HFFc6 (cell line): ENCODE measurements at places on chromosomes 2 and 18.

DNA sequence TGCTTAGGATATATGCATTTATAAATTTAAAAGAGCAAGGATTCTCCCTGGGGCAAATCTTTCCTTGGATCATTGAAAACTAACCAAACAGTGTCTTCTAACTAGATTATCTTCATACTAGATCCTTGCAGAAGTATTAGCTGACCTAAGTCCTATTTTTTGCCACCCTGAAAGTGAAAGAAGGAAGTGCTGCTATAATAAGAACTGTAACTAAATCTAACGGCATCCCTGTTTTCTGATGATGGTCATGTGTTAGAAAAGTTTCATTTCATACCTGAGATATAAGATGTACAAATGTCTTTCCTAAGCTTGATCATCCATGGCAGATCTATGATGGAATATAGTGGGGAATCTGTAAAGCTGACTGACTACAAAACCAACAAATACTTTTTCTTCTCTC is 102.7 kb downstream of the MAP2 start:
- peaks cover 31% of the 10 kb centered on the region for H3K4me1 ChIP-seq
- no peaks in the 10 kb centered on the region for H3K27me3 ChIP-seq
- H3K27ac ChIP-seq, result peak overlapping the region; percentile 77

DNA sequence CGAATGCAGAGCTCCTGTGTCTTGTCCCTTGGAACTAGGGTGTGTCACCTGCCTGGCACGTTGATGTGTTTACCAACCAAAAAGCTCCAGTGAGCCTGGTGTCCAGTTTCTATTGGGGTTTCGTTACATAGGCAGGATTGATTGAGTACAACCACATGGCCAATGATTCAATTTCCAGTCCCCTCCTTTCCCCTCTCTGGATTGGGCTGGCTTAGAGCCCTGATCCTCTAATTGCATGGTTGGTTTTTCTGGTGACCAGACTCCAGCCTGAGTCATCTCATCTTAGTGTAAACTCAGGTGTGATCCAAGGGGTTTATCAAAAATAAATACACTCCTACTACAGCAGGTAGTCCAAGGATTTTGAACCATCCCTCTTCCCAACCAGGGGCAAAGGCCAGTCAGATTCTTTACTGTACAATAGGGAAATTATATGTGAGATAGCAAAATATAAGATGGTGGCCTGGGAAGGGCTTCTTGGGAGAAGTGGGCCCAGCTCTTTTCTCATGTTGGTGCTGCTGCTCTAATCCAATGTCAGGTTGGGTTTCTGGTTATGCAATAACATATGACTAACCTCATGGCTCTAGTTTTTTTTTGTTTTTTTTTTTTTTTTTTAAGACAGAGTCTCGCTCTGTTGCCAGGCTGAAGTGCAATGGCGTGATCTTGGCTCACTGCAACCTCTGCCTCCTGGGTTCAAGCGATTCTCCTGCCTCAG is 64.7 kb upstream of the MGAT5 start:
- H3K27me3 ChIP-seq, result no peaks in the 10 kb centered on the region; the same call in 1 of the 2 replicates
- no peak for DNase-seq
- no peak overlapping the region for H3K27ac ChIP-seq
- H3K4me1 ChIP-seq, result peaks cover 68% of the 10 kb centered on the region
- H3K4me3 ChIP-seq, result no peak overlapping the region
- peaks cover 31% of the 10 kb centered on the region for H3K36me3 ChIP-seq

DNA sequence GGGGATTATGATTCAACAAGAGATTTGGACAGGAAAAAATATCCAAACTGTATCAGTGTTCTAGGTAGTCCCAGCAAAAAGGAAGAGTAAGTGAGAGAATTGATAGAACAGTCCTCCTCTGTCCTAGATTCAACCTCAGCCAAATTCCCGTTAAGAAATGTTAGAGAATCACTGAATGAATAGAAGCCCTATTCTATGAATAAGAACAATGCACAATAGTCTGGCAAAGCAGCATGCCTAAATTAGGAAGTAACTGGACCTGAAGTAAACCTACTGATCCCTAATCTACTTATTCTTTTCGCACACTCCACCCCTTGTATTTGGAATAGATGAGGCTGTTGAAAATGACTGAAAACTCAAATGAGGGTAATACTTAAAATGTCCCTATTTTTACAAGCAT is 1665.5 kb downstream of the LRP1B start:
- DNase-seq, result no peak
- no peak overlapping the region for H3K4me3 ChIP-seq
- no peak overlapping the region for H3K27ac ChIP-seq
- no peaks in the 10 kb centered on the region for H3K36me3 ChIP-seq
- H3K4me1 ChIP-seq, result no peaks in the 10 kb centered on the region

GRCh38 chr2:8644605-8645175 is 37.2 kb upstream of the ID2 start:
- 0 out of 2 replicates have a peak, but pooled peaks cover 7% of the 10 kb centered on the region for H3K36me3 ChIP-seq
- no peak for DNase-seq
- H3K27ac ChIP-seq, result no peak overlapping the region
- H3K27me3 ChIP-seq, result no peaks in the 10 kb centered on the region; the same call in 1 of the 2 replicates

GRCh38 chr18:11091746-11092145 is 57.6 kb downstream of the PIEZO2 start:
- H3K4me1 ChIP-seq, result no peaks in the 10 kb centered on the region; the same call in 1 of the 2 replicates
- H3K27ac ChIP-seq, result no peak overlapping the region
- H3K27me3 ChIP-seq, result peaks cover 2% of the 10 kb centered on the region

GRCh38 chr2:182831921-182832320 is 34.5 kb downstream of the FRZB start:
- H3K4me3 ChIP-seq, result no peak overlapping the region
- H3K27ac ChIP-seq, result no peak overlapping the region
- DNase-seq, result no peak
- H3K4me1 ChIP-seq, result no peaks in the 10 kb centered on the region
- H3K27me3 ChIP-seq, result peaks cover 13% of the 10 kb centered on the region

DNA sequence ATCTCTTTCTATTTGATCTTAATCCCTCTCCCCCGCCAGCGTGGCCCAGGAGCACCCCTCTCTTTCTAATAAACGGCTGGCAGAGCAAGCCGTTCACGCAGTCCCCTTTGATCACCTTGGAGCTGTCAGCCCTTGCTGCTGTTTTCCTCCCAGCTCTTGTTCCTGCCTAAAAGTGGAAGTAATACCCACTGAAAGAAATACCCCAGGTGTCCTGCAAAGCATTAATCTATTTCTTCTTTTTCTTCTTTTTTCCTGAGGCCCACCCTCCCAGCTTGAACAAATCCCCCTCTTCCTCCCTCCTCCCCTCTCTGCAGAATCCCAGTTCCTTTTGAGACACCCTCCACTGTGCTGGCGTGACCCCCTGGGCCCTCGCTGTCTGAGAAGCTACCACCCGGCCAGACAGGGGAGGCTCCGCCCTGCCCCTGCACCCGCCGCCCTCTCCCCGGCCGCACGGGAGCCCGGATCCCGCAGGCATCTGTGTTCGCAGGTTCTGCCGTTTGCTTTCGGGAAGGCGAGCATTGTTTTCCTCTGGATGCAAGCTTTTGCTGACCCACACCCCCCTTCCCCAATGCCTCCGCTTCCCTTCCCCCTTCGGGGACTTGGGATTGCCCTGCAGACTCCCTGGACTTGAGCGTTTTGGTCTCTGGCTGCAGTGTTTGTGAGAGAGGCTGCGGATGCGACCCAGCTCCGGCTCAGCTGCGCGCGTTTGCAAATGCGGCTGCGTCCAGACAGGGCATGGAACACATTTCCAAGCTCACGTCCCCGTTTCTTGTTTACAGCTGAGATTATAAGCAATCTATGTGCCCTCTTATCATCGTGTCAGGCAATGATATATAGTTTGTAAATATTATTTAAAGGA is 631.5 kb downstream of the NYAP2 start:
- DNase-seq, result peak; percentile 41
- peaks cover 1% of the 10 kb centered on the region; the same call in 1 of the 2 replicates for H3K27me3 ChIP-seq
- H3K27ac ChIP-seq, result peak overlapping the region; percentile 50
- peak overlapping the region; percentile 90 for H3K4me3 ChIP-seq
- no peaks in the 10 kb centered on the region for H3K36me3 ChIP-seq
- peaks cover 21% of the 10 kb centered on the region for H3K4me1 ChIP-seq
